Kasumi-1 (cell line): ENCODE measurements at places on chromosomes 1 and 21.

DNA sequence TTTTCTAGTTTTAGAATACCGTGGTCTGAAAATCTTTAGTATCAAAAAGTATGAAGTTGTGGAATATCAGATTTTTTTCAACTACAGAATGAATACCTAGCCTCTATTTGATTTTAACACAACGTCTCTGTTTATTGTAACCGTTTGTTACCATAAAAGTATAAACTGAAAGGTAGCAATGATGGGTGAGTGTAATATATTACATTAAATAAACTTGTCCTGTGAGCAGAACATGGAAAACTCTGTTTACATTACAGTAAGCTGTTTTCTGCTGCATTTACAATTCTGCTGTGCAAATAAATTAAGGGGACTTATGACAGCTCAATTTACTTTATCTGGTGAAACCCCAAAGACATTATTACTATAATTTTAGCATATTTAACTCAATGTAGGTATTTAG, 62.5 kb downstream of the CHRM3 start:
- no peak for DNase-seq

GRCh38 chr1:78520216-78520615, 29.4 kb downstream of the PTGFR start:
- DNase-seq: no peak

DNA sequence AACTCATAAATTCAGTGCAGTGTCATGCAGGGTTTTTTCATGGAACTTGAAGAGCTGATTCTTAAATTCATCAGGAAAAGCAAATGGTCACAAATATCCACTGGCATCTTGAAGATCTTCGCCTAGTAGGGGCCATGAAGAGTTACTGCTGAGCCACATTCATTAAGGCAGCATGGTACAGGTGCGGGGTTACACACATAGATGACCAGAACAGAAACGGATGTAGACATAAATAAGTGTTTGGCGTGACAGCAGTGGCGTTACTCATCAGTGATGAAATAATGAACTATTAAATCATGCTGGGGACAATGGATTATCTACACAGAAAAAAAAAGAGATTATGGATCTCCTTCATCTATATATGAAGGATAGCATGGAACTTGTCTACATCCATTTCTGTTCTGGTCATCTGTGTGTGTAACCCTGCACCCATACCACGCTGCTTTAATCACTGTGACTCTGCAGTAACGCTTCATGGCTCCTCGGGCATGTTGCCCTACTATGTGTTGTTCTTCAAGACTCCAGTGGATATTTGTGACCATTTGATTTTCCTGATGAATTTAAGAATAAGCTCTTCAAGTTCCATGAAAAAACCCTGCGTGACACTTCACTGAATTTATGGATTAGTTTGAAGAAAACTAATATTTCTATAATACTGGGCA, 161.3 kb downstream of the GALNT2 start:
- no peak for DNase-seq

GRCh38 chr21:29064850-29065481, 8.5 kb downstream of the CCT8 start:
- no peak for DNase-seq

DNA sequence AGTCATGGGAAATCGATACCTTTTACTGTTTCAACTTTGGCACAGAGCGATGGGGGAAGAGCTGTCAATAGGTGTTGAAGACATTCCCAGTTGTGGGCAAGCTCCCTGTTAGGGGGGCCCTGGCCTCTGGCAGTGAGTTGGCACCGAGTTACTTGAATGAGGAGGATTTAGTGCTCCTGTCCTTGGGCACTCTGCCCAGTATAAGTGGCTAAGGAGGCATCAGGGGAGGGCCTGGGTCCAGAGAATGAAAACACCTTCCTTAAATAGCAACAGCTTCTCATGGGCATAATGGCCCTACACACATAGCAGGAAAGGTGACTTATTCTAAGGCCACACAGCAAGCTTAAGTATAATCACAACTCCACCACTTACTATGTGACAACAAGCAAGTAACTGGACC, 664.4 kb downstream of the PTPRU start:
- DNase-seq: no peak

GRCh38 chr1:203089651-203090045, 3.8 kb upstream of the MYOG start:
- DNase-seq: no peak

- no peak for DNase-seq
Measured at GRCh38 chr1:217281332-217281731, 349.6 kb downstream of the GPATCH2 start.

GRCh38 chr1:244010191-244010590, 40.9 kb upstream of the ZBTB18 start:
- DNase-seq: no peak

DNA sequence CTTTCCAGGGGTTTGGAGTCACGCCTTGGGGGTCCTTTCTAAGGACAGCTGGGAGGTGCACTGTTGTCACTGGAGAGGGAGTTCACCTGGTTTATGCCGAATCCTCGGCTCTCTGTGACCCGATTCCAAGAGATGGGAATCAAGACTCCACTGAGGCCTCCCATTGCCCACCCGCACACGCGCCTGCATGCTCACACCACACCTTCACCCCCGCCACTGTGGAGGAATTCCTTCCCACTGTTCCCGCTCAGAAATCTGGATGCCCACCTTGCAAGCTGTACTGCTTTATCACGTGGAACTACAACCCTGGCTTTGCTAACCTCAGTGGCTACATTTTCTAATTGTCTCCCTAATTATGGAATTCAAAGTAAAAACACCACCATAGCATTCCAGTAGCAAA, 29.2 kb downstream of the PGBD5 start:
- no peak for DNase-seq

DNA sequence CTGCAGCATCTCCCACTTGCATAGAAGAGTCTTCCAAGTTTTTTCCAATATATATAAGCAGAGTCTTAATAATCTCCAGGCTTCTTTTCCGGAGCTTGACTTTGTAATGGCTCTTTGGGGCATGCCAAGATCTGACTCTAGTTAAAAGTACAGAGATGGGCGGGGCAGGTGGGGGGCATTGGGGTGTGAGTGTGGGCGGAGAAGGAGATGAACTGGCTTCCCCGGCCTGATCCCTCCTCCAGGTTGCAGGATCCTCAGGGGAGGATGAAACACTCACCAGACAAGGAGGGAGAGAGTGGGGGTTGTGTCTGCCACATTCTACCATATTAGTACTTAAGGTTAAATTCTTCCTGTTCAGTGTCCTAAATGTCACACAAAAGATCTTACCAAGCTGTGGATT, 23.0 kb downstream of the S100A10 start:
- no peak for DNase-seq

DNA sequence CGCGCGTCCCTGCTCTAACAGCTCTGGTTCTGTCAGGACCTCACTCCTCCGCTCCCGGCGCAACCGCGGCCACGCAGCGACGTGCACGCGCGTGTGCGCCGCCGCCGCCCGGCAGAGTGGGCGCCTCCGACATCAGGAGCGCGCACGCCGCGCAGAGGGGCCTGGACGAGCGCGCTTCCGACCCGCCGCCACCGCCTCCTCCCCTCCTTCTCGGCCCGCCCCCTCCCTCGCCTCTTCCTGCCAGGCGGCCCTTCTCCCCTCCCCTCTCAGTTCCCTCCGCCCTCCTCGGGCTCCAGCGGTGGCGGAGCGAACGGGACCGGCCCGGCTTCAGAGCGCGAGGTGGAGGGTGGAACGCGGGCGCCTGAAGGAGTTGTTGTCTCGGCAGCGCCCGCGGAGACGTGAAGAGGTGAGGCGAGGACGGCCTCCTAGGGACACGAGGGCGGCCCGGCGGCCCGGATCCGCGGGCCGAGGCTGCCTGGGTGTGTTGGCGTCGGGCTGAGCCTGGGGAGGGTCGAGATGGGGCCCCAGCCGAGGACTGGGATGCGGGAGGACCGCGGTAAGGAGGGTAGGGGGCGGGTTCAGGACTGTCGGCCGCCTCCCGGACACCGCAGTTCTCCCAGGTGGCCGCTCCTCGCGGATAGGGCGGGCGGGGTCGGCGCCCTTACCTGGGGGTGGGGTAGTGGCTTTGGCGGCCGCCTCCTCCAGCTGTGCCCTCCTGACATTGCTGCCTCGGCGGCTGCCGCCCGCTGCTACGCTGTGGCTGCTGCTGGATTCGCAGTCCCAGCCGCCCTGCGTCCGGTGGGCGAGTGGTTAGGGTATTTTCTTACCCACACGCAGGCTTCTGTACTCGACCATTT, at the start of gene RABGAP1L:
TSS of gene RABGAP1L (plus strand) at position 269 of the 857 bp plus-strand sequence.
- peak; percentile 91 for DNase-seq
